ENCODE measurements at places on chromosomes 2 and 18.

GRCh38 chr2:75431763-75432162 lies 129.0 kb downstream of the EVA1A start:
- no peak for DNase-seq

DNA sequence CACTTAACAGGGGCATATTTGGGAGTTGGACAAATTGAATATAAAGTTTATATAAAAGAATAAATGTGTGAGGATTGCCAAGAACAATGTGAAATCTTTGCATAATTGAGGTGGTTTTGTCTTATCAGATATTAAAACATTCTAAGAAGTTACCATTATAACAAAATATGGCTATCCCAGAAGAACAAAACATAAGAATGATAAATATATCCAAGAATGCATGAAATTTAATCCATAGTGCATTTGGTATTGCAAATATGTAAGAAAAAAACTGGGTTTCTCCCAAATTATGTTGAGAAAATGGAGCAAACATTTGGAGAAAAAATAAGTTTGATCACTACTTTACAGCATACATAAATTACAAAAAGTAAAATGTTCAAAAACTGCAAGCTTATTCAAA lies 562.4 kb downstream of the RNF144A start:
- DNase-seq, result no peak

DNA sequence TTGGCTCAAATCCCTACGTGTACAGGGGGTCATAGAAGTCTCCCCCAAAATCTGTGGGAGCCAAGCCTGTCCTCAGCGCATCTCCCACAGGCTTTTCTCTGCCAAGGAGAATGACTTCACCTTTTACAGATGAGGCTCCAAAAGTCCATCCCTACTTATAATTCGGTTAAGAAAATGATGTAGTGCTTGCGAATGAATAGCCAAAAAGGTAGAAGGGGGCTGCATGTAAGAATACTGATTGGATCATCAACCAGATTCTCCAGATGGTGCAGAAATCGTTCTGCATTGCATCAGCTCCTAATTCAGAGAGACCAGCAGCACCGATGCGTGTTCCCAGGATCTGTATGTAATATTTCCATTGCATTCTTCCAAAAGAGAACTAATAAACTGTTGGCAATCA lies 91.9 kb downstream of the EPHA4 start:
- no peak for DNase-seq

DNA sequence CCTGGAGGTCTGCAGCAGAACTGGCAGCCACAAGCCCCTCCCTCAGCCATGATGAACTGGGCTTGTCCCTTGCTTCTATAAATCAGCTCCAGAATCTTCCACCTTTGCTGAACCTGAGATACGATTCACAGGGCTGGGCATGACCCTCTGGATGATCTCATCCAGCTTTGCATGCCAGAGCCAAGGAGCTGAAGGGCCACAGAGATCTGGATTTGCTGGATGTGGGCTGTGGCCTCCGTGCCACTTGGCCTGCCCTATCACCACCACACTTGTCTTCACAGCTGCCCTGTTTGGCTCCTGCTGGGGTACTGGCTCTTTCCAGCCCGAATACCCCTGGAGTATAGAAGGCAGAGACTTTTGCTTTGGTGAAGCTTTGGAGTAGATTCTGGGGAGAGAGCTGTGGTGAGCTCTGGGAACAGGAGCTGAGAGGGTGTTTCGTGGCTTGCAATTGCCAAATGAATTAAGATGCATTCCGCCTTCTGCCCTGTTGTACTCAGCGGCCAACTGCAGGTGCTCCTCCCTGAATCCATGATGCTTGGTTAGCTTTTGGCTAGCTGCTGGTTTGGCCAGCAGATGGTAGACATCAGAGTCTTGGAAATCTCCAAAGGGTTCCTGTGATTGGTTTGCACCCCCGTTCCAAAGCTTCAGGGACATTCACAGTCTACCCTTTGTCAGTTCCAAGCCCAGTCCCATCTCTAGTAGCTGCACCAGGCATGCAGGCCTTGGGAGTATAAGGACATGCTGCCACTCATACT lies 30.9 kb upstream of the GIGYF2 start:
- no peak for DNase-seq

DNA sequence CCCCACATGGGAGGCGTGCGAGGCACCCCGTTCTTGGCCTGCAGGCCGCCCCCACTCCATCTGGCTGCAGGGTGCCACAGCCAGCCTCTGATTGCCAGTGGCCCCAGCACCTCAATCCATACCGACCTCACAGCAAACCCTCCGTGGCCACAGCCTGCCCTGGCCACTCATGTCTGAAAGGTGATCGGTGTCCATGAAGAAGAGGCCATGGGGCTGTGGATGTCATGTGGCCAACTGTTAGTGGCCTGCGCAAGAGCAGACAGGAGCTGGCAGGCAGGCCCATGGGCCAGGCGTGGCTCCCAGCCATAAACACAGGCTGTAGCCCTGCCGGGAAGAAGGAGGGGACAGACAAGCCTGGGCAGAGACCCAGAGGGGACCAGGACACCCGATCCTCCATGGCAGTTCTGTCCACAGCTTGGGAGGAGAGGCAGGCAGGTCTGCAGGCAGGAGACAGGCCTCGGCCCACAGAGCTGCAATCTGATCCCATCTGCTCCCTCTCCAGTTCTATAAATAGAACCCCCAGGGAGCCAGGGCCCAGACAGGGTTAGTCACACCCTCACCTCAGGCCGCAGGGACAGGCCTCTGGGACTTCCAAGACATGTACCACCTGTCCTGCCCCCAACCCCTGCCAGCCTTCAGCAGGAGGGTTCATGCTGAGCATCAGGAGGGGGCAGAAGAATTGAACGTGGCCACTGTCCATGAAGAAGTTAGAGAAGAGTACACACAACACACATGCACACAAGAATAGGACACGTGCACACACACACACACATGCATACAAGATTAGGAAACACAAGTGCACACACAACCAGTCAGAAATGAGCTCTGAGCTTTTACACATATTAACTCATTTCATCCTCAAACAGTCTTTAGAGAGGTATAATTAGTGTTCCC lies 16.9 kb downstream of the STEAP3 start:
- DNase-seq, result no peak

DNA sequence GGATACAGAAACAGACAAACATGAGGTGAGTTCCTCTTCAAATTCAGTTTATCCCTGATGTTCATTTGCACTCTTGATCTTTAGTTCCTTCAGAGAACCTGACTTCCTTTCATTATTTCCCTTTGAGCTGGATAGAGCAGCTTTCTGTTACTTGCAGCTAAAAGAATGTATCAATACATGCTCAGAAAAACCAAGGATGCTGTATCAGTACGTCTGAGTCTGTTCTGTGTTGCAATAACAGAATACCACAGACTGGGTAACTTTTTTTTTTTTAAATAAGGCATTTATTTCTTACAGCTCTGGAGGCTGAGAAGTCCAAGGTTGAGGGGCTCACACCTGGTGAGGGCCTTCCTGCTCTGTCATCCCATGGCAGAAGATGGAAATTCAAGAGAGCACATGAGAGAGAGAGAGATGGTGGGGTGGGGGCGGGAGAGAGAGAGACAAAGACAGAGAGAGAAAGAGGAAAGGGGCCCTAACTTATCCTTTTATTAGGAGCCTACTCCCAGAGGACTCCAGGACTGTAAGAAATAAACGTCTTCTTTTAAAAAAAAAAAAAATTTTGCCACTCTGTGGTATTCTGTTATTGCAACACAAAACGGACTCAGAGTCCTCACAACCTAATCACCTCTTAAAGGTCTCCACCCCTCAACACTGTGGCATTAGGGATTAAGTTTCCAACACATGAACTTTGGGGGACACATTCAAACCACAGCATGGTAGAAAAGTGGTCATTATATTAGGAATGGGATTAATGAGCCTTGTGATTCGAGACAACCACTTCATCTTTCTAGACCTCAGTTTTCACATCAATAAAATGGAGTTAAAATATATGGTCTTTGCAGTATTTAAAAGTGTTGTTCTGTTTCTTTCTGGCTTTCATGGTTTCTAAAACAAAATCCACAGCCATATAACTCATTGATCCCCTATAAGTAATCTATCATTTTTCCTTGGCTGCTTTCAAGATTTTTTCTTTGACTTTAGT lies 18.4 kb upstream of the SELENOI start:
- no peak for DNase-seq

- peak; percentile 57 for DNase-seq
These were observed 11.6 kb upstream of the EIF2AK2 start for GRCh38 chr2:37168217-37168981.
